ENCODE measurements at places on chromosomes 11 and 22.

GRCh38 chr11:63369971-63370588 lies 495 bp downstream of the SLC22A9 start:
- DNase-seq, result no peak

GRCh38 chr11:123431619-123432018 lies 1.6 kb downstream of the GRAMD1B start:
- no peak for DNase-seq

DNA sequence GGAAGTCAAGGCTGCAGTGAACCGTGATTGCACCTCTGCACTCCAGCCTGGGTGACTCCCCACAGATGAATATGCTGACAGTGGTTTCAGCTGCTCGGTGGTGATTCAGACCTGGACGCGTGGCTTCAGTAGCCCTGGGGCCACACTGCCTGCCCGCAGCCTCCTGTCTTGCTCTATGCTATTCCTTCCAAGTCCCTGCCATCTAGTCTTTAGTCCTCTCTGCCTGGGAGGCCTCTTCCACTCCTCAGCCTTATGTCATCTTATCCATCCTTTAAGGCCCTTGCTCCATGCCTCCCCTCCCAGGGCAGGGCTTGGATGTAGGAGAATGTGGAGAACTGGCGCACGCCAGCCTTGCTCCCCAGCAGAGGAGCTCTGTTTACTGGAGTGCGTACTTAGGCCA lies 23.0 kb downstream of the YDJC start:
- no peak for DNase-seq

GRCh38 chr11:96237766-96238266 lies 105.2 kb downstream of the MAML2 start:
- DNase-seq, result no peak

DNA sequence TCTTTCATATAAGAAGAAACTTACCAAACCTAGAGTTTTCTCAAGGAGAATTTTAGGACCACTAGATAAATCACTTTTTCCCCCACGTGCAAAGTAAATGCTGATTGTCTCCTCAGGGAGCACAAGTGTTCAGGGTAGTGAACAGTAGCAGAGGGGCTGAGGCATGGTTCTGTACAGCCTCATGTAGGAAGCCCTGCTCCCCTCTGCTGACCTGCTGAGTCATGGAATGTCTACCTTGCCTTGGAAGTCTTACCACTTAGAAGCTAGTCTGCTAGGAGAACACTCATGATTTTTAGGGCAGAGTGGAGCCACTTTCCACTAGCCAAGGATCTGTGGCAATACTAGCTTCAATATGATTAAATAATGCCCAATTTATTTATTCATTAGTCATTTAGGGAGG lies 2120.6 kb upstream of the RAG2 start:
- DNase-seq, result no peak

- peak; percentile 13 for DNase-seq
Measured at GRCh38 chr22:45254388-45254787, 13.7 kb upstream of the KIAA0930 start.

GRCh38 chr11:61871158-61871597 lies 20.2 kb downstream of the FADS3 start:
- DNase-seq, result peak; percentile 44

GRCh38 chr11:72591785-72592502 lies 82.3 kb downstream of the PDE2A start:
- no peak for DNase-seq

- DNase-seq, result no peak
Measured at GRCh38 chr11:8111636-8112035, 30.6 kb downstream of the TUB start.

Measured in stimulated activated naive CD4-positive, alpha-beta T cell treated with Interleukin-2 at 50 U/mL for 16 hours (primary cell).